ENCODE measurements at places on chromosomes 7 and 10.

DNA sequence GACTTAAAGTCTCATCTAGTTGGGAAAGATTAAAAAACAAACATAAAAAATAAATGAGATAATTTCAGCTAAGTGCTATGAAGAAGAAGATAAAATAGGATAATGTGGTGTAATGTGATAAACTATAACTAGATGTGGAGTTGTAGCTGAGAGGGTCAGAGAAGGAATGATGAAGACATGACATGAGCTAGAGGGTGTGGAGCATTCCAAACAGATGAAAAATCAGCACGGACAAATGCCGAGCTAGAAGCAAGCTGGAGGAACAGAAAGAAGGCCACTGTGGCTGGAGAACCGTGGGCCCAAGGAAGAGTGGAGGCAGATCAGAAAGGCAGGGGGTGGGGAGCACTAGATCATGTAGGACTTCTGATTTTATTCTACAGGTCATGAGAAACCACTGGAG lies 70.6 kb downstream of the CDK6 start:
- DNase-seq: no peak

GRCh38 chr10:86871563-86872183 lies 85.7 kb downstream of the MMRN2 start:
- no peak for DNase-seq

DNA sequence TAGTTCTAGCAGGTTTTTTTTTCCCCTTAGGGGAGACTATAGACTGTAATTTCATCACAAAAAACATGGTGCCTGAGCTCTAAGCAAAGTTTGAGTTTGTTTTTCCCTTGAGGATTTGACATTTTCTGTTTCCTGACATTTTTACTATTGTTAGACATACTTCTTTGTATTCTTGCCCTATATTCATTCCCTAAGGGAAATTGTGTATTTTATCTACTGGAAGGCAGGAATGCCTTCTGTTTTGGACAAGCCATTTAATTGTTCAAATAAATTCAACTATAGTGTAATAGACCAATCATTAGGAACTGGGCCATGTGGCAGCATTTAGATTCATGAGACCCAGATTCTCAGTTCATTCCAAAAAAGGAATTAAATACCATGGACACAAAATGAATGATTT lies 335.0 kb downstream of the EXOC4 start:
- DNase-seq: no peak

GRCh38 chr10:47454008-47454779 lies 29.7 kb downstream of the ANXA8 start:
- no peak for DNase-seq

DNA sequence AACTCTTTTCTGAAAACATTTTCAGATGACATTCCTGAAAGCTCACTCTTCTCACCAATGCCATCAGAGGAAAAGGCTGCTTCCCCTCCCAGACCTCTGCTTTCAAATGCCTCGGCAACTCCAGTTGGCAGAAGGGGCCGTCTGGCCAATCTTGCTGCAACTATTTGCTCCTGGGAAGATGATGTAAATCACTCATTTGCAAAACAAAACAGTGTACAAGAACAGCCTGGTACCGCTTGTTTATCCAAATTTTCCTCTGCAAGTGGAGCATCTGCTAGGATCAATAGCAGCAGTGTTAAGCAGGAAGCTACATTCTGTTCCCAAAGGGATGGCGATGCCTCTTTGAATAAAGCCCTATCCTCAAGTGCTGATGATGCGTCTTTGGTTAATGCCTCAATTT lies 16.5 kb downstream of the ANLN start:
- DNase-seq: no peak

GRCh38 chr7:158386866-158387545 lies 200.6 kb downstream of the PTPRN2 start:
- DNase-seq: no peak

GRCh38 chr10:118362103-118362502 lies 20.0 kb upstream of the FAM204A start:
- no peak for DNase-seq

DNA sequence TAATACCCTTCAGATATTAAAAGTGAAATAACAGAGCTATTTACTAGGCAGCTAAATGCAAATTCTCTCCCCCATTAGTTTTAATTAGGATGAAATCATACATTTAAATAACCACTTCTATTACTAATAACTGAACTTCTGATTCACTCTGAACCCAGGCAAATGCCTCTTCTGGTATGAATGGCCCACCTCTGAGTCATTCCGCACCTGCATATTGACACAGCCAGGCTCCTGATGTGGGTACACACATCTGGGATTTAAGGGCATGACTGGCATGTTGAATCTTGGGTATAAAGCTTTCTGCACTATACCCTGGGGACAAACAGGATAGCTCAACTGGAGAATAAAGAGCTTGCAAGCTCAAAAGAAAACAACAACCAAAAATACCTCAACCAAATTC lies 140.9 kb downstream of the AUTS2 start:
- no peak for DNase-seq

Measured in sciatic nerve (tissue), 2 donors.